ENCODE measurements at places on chromosomes 12 and 14. TPM values are rescaled to one million over a fixed set of nuclear protein-coding genes. Genes with fewer than 3 reads are reported as not detected.

The FGF6 gene
- not detected for total RNA-seq

The MNAT1 gene
- 15.4 TPM for total RNA-seq

The SDR39U1 gene
- total RNA-seq, result 40.9 TPM

The CLEC4D gene
- 0.16 TPM for total RNA-seq

The KLRD1 gene
- 1.5 TPM for total RNA-seq

The EIF2S3B gene
- total RNA-seq, result 2.7 TPM
